NCI-H82 (cell line): ENCODE measurements at places on chromosomes 12 and 14.

GRCh38 chr14:105059035-105059924 lies 6.0 kb downstream of the GPR132 start:
- DNase-seq = no peak

GRCh38 chr14:71933001-71933587 lies 865 bp downstream of the RGS6 start:
- DNase-seq = no peak

DNA sequence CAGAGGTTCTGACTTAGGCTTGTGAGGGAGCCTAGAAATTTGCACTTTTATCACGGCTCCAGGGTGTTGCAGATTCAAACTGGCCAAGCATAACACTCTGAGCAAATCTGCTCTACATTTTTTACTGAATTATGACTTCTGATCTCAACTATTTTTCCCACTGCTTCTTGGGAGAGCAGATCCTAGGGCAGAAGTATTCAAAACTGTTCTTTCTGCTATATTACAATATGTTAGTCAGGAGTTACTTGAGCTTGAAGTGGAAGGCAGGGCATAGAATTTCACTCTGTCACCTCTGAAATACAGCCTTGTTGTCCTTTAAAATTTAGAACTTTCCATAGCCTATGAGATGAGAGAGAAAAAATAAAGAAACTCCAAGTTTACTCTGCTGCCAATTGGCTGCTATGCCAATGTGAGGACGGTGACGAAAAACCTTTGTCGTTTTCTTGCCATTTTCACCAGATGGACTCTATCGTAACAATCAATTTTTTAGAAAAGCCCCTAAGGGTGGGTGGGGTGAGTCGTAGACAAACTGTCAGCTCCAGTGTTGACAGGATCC lies 16.4 kb upstream of the KERA start:
- DNase-seq = no peak

DNA sequence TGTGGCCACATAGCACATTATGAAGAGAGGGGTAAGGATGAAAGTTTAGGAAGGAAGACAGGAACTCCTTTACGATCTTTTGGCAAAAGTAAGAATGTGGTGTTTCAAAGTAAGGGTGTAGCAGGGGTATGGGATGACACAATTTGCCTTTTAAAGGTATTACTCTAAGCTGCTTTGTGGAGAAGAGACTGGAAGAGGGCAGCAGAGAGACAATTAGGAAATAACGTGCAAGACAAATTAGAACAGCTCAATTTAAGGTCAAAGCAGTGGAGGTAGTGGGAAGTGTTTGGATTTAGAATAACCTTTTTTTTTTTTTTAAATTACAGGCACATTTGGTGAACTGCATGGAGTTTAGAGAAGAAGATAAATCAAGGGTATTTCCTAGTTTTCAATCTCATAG lies 342.6 kb downstream of the NOVA1 start:
- DNase-seq = peak; percentile 49

DNA sequence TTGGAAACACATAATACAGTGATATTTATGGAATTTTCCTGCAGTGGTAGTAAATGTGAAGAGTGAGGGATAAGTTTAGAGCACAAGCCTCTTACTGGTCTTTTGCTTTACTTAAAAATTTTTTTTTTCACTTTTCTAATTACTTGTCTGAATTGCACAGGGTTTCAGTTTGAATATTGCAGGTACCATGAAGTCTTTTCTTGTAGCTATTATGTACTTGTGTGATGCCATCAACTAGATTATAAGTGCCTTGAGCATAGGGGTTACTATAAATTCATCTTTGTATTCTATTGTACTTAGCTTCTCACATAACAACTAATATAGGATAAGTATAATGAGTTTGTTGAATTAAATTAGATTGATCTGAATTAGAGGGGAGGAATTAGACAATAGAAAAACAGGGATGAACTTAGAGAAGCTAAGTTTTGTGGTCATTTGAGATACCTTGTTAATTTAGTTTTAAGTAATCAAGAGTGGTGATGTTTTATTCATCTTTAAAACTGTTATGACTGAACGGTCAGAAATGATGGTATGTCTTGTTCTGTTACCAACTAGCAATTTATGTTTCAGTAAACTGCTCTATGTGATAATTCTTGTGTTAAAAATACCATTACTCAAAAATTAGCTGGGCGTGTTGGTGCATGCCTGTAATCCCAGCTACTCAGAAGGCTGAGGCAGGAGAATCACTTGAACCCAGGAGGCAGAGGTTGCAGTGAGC lies 42.1 kb downstream of the CCDC91 start:
- DNase-seq = no peak

- peak; percentile 88 for DNase-seq
These were observed at the start of gene B4GALNT1 for GRCh38 chr12:57632958-57633840. Gene B4GALNT1, minus strand, starts transcription at chr12:57633201. Its CDS starts 1,069 bp downstream, at chr12:57632132.

- no peak for DNase-seq
These were observed 175.0 kb downstream of the RAD51B start for GRCh38 chr14:67994531-67994930.

GRCh38 chr12:94660436-94660835 lies 10.1 kb upstream of the TMCC3 start:
- DNase-seq = no peak

GRCh38 chr14:77124345-77125280 lies 17.0 kb downstream of the ZDHHC22 start:
- peak; percentile 14 for DNase-seq

- no peak for DNase-seq
These were observed 45.2 kb upstream of the TUNAR start for GRCh38 chr14:95831468-95831867.

- no peak for DNase-seq
These were observed 14.3 kb downstream of the YBX3 start for GRCh38 chr12:10708862-10709261.

DNA sequence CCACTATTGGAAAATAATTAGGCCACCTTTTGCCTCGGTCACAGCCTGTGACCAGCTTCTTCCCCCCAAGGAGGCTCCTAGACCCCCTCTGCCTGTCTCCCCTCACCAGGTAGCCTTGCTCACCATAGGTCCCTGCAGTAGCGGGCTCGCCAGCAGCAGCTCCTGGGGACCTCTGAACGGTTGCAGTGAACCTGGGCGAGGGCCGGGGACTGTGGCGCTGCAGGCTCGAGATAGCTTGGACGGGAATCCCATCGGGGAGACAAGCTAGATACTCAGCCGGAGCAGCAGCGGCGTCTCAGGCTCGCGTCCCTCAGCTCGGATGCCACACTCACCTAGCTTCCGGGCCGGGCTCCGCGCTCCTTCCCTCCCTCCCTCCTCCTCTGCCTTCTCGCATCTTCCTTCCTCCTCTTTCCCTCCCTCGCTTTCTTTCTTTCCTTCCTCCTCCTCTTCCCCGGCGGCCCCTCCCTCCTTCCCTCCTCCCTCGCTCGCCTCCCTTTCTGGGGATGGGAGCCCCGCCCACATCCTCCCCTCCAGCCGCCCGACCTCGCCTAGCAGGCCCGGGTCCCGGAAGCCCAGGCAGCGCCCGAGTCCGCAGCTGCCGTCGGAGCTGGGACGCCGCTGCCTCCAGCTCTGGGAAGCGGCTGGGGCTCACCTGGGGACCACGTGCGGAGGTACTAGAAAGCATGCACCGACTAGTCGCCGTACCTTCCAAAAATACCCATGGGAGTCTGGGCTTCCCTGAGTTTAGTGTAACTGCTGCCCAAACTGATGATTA lies at the start of gene BMP4:
TSS of gene BMP4 (minus strand) at position 399 of the 775 bp plus-strand sequence. CDS start 4,603 bp downstream, outside the sequence.
- DNase-seq = peak; percentile 30

- no peak for DNase-seq
These were observed 197.5 kb upstream of the FLRT2 start for GRCh38 chr14:85332401-85332800.

DNA sequence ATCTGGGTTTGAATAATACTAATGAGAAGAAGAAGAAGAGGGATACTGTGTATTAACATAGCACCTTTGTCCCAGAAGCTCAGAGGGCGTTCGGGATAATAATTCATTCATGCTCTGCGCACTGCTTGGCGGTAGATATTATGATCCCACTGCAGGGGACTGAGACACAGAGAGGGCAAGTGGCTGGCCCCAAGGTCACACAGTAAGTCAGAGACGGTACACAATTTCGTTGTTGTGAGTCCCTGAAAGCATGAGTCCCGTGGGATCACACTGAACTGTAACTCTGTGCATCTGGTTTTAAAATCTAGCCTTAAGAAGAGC lies 47.9 kb upstream of the PARP11 start:
- DNase-seq = no peak

GRCh38 chr14:95346266-95346665 lies 26.6 kb upstream of the CLMN start:
- no peak for DNase-seq

- DNase-seq = peak; percentile 9
These were observed 62.2 kb upstream of the WSCD2 start for GRCh38 chr12:108066583-108067577.

DNA sequence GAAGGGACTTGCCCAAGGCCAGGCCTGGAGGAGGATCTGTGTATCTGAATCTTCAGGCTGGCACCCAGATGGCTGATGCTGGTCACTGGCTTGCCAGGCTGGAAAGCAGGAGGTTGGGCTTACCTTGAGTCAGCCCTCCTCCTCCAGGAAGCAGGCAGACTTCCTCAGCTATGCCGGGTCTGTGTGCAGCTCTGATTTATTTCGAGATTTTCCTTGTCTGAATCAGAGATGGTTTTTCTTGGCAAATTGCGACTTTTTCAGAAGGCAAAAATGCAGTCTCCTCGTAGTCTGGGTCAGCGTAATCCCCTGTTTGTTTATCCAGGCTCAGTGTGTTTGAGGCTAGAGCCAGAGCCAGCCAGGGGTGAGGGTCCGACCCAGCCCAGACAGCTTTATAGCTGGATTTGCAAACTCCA lies 48.9 kb downstream of the SMOC1 start:
- no peak for DNase-seq

GRCh38 chr12:117063162-117063911 lies 35.9 kb downstream of the TESC start:
- DNase-seq = no peak

DNA sequence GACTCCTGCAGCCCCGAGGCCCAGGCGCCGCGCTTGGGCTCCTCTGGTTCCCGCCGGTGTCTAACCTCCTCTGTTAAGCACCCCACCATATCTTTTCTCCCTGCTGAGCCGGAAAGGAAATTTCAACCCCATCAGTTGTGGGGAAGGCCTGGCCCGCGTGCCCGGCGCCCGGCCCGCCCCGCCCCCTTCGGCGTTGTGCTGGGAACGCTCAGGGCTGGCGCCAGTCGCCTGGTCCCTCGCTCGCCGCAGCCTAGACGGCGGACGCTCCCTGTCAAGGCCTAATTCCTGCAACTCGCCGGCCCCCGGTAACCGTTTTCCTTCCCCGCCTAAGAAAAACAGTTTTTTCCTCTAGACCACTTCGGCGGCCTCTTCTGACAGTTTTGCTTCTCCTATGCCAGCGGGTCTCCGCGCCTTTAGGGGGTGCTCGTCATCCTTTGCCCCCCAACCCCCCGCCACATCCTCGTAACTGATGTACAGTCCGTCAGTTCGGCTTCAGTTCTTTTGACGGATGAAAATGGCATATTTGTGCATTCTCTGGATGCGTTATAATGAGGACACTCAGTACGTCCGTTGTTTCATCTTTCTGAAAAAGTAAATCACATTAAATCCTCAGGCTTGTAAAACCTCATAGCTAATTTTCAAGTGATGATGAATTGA lies 506 bp upstream of the NAP1L1 start:
- peak; percentile 91 for DNase-seq

DNA sequence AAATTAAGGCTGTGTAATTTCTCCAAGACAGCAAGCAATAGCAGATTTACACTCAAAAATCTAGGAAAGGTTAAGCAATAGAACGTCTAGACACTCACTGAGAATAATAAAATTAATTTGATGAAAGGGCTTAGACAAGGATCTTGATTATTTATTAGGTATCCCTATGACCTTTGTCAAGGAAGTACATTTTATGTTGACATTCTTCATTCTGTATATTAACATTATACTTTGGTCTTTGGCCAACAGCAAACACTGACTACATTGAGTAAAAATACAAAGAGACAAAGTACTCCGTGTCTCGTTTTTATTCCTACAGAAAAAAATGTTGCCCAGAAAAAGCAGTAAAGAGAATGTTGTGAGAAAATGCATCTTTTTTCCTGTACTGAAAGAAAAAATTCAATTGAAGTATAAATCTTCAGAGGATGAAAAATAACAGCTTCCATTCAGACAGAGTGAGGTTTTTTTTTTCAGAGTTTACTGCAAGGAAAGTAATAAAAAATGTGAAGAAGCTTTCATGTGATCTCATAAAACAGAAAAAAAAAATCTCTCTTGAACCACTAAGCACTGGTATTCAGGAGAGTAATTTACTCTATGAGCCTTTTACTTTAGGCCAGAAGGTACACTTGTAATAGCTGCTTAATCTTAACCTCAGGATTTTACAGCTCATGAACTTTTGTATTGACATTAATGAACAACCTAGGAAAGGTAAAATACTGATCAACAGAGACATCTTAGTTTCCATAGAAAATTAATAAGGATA lies 605.0 kb downstream of the FSCB start:
- DNase-seq = no peak

DNA sequence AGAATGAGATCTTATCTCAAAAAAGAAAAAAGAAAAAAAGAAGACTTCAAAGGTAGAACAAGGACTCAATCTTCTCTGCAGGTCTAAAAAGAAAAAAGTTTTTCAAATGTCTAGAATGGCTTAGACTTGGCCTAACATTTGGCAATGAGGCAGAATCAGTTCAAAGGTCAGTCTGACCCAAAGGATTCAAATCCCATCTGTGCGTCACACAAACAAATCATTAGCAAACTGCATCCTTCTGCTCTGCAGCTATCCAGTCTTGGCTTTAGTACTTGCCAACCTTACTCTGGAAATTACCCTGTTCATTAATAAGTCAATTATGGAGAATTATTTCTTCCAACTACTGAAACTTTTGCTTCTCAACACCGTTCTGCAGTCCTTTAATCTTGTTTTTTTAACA lies 3.1 kb downstream of the YAF2 start:
- no peak for DNase-seq

- DNase-seq = peak; percentile 71
These were observed 189.5 kb upstream of the PLEKHG7 start for GRCh38 chr12:92513231-92513730.

- DNase-seq = no peak
These were observed 19.7 kb downstream of the GDF11 start for GRCh38 chr12:55762646-55763045.

GRCh38 chr12:25319233-25319984 lies 68.7 kb upstream of the KRAS start:
- DNase-seq = no peak

- DNase-seq = peak; percentile 99
These were observed 88.5 kb upstream of the NCOR2 start for GRCh38 chr12:124655698-124656516.

DNA sequence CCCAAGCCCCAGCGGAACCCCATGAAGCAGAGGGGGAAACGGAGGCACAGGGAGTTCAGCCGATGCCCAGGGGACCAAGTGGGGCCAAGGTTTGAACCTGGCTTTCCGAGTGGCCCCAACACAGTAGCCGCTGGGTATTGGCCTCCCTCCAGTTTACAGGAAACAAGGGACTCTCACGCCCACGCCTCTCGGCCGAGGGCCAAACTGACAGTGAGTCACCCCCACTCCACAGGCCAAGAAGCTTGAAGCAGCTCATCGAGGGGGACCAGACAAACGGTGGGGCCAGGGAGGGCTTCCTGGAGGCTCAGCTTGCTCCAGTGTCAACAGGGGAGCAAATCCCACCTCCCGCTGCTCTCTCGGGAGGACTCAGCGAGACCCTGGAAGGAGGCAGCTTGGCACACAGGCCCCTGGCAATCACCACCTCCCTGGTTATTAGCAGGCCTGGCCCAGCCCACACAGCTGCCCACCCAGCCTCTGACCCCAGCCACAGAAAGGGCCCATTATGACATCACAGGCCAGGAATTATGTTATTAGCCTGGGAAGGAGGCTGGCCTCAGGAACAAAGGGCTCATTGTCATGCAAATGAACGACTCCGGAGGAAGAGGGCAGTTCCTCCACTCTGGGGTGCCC lies 54.6 kb downstream of the NCOR2 start:
- no peak for DNase-seq
